Activated T-helper 1 cell treated with Interleukin-2 at 50 U/mL for 16 hours (primary cell): ENCODE measurements at places on chromosomes 3 and 15.

DNA sequence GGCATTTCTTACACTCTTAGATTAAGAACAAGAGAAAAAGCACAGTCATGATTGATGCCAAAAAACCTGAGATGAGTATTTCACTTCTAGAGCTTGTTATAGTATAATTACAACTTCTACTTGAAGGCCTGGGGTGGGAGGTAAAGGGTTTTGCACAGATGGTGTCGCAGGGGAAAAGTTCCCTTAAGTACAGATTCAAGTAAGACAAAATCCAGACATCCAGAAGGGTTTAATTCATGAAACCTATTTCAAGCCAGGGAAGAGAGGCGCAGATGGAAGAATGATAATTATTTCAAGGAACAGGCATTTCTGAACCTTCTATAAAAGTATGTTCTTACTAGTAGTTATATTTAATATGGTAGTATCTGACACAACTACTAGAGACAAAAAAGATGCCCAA, 70.6 kb downstream of the TM4SF4 start:
- no peak for DNase-seq

- DNase-seq: no peak
Observed at GRCh38 chr3:14524311-14524711, 15.8 kb downstream of the GRIP2 start.

GRCh38 chr3:58176827-58177489, 33.8 kb downstream of the DNASE1L3 start:
- DNase-seq: no peak

- no peak for DNase-seq
Observed at GRCh38 chr15:49697121-49697520, 76.3 kb downstream of the DTWD1 start.

DNA sequence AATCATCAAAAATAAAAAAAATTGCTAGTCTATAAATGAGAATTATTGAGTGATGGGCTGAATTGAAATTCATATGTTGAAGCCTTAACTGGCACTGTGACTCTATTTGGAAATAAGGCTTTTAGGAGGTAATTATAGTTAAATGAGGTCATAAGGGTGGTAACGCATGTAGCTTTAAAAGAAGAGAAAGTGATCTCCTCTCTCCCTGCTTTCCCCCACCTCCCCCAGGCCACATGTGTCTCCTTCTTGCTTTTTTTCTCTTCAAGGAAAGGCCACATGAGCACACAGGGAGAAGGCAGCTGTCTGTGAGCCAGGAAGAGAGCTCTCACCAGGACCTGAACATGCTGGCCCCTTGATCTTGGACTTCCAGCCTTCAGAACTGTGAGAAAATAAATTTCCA, 48.2 kb upstream of the ARPP19 start:
- DNase-seq: no peak

DNA sequence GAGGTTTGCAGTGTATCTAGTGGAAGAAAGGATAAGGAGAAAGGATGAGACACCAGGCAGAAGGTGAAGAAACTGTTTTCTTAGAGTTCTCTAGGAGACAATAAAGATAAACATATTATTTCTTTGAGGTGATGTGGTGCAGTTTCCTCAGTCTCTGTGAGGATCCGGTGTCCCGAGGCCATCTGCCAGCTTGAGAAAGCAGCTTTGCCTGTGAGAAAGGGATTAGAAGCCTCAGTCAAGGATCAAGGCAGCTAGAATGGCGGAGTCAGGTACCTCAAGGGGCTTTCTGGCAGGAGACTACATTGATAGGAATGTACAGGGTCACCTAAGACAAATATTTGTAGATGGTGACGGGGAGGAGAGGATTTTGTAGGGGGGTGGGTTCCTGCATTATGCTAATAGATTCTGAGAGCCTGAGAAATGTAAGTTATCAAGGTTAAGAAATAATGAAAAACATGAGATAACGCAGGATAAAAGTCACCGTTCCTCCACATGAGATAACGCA, 103.9 kb upstream of the MB21D2 start:
- no peak for DNase-seq

GRCh38 chr15:62895139-62895866, 147.2 kb upstream of the TPM1 start:
- DNase-seq: no peak

GRCh38 chr15:51680321-51680720, 982 bp upstream of the SCG3 start:
- no peak for DNase-seq

DNA sequence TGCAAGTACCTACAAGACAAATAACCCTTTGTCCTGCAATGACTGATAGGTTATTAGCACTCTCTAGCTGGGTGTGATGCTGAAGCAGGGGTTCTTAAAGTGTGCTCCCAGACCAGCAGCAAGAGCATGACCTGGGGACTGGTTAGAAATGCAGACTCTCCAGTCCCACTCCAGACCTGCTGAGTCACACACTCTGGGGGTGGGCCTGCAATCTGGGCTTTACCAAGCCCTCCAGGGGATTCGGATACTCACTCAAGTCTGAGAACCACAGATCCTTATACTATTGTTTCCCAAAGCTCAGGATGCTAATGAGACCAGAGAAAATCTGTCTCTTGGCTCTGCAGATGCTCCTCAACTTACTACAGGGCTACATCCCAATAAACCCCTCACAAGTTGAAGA, 142.1 kb upstream of the RAD18 start:
- DNase-seq: no peak
